ENCODE measurements at places on chromosomes 16 and 17. TPM values are rescaled to one million over a fixed set of nuclear protein-coding genes. Genes with fewer than 3 reads are reported as not detected.
A peak's percentile ranks its signal among the peaks of the same experiment; 100 is the strongest.

Gene NPIPA5
- 35.5 TPM for total RNA-seq

Gene CASKIN1
- 0.32 TPM for total RNA-seq

DNA sequence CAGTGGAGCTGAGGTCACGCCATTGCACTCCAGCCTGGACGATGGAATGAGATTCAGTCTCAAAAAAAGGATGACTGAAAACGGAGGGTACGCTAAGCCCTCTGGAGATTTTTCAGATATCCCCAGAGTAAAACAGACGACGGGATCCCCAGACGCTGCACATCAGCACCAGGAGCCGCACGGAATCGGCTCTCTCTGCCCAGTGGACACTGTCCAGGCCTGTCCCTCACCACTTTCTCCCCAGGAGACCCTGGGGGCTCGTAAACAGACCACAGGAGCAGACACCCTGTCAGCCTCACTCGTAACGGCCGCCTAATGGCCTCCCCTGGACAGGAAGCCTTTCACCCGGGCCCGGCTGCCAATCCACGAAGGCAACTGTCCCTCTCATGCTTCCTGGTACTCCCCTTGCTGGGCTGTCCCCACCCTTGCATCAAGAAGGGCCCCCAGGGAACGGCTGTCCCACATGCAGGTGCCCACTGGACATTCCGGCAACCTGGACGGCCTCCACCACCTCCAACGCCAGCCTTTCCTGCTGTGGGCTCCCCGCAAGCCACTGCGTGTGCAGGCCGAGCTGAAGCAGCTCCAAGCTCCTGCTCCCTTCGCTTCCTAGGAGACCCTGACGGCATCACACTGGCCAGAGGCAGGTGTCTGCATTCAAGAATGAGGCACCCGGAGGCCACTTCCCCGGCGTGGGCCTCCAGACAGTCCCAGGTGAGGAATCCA is 74.3 kb downstream of the TIMM22 start:
- DNase-seq = no peak

- no peak for DNase-seq
Observed at GRCh38 chr17:46717999-46718398, 100.5 kb downstream of the WNT3 start.

DNA sequence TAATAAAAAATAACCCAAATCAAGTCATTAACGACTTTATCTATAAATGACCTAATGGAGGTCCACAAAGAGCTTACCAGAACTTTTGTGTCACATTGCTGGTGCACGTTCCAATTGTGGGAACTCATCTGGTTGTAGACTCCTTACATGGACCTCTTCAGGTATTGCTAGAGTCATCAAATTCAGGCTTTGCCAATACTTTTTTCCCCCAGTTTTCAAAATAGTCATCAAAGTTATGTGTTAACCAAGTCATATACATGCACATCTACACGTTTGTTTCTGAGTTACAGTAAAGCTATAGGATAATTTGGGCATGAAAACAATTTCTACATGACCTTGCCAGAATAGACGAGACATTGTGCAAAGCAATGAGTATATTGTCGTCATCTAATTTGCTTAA is 76.2 kb upstream of the ADAMTS18 start:
- no peak for DNase-seq

Gene NTN1
- 69.3 TPM for total RNA-seq

Gene PITPNM3
- 93.2 TPM for total RNA-seq

GRCh38 chr16:51184702-51185433 is 33.8 kb upstream of the SALL1 start:
- no peak for DNase-seq

- no peak for DNase-seq
Observed at GRCh38 chr17:50691550-50692447, 15.9 kb downstream of the ANKRD40 start.

- peak; percentile 12 for DNase-seq
Observed at GRCh38 chr17:32882734-32883133, 5.8 kb upstream of the MYO1D start.

DNA sequence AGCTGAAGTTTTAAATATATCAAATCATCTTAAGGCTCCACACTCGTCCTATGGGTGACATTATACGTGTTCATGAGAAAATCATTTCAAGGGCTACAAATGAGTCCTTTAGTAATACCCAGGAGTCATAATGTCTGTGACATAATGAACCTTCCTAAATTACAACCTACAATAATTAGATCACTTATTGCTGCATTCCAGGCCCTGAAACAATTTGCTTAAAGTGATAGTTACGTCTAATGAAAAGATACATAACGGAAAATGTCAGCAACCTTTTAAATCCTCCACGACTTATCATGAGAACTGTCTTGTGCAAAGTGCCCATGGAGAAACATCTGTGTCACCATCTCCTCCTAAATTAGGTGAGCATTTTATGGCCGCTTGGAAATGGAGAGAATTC is 43.4 kb downstream of the IRX3 start:
- DNase-seq = no peak

- DNase-seq = no peak
Observed at GRCh38 chr16:19771796-19772195, 53.7 kb downstream of the IQCK start.

DNA sequence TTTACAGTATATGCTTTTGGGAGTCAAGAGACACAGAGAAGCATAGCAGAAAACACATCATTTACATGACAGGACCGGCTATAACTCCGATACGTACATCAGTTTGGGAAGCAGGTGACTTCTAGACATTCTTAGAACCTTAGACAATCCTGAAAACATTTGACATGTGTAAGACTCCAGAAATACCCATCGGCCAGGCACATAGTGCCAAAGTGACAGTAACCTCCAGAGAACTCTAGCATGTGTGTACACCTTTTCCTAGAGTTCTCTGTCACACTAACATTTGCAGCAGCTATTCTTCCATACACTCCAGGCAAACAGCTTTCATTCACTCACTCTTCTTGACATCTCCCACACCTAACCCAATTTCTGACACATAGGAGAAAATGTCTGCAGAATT is 3.4 kb upstream of the TAOK1 start:
- no peak for DNase-seq

DNA sequence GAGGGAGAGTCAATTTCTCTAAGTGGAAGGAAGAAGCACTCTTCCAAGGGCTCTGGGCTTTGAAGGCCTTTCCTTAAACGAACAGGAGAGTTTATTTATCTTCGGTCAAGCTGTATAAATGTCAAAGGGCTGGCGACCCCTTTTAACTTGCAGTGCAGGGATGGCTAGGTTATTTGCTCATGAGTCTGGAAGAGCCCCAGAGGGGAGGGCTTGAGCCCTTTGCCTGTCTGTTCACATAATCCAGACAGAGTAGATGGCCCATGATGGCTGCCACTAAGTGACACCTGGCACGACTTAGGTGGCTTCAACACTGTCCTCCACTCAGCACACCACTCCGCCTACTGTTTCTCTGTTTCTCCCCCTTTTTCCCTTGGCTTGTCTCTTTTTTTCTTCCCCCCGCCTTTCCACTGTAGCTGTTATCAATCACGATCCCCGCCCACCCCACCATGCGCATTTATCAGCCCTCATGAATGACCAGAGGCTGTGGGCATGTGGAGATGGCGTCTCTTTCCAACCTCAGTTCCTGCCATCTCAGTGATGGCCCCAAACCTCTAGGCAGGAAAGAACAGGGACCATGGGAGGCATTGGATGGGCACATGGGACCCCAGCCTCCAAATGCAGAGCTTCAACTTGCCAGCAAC is 408.7 kb upstream of the TNRC6C start:
- no peak for DNase-seq

All from esophagus muscularis mucosa (tissue), 4 donors.